GF-D8 (cell line): ENCODE measurements at places on chromosomes 5 and 9.
A peak's percentile ranks its signal among the peaks of the same experiment; 100 is the strongest.

DNA sequence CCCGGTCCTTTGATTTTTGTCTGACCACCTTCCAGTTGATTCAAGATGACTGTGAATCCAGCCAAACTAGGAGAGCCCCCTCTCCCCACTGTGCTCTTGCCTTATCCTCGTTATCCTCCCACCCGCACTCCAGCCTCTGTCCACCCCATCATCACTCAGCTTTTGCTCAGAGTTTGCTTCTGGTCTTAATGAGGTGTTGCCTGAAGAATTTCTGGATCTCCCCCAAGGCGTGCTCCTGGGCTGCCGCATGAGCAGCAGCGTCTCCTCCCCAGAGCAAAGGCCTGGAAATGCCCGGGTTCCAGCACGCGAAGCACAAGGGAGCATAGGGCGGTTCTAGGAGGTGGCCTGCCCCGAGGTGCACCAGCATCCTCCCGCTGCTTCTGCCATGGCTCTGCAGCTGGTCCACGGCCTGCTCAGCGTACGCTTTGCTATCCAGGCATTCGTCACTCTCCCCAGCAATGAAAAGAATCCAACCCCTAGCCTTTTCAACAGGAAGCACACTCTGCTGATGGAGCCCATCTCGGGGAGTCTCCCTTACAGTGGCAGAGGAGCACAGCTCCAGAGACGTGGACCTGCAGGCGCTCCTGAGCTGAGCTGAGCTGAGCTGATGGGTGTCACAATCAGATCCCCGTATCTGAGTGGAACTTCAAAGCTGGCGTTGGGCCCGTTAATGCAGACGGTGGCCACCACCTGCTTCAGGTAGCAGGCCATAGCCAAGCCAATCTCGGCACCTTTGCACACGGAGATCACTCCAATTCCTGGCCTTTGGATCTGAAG lies 50.7 kb downstream of the BAAT start:
- no peak for DNase-seq

GRCh38 chr5:150114102-150114641 lies 27.8 kb upstream of the CSF1R start:
- DNase-seq, result no peak

DNA sequence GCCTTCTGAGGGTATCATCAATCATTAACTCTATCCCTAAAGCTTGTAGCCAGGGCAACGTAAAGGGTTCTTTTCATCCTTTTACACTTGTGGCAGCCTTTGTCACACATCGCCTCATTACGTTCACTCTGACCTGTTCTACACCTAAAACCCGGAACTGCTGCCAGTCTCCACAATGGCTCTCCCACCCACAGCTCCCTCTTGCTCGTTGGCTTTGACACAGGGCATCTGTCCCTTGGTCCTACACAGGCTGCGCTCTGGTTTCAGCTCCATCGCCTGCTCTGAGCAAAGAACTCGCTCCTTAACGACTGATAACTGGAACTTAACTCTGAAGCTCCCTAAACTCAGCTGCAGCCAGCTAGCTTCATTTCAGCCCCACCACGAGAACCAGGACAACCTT lies 112.8 kb upstream of the CTNND2 start:
- no peak for DNase-seq

DNA sequence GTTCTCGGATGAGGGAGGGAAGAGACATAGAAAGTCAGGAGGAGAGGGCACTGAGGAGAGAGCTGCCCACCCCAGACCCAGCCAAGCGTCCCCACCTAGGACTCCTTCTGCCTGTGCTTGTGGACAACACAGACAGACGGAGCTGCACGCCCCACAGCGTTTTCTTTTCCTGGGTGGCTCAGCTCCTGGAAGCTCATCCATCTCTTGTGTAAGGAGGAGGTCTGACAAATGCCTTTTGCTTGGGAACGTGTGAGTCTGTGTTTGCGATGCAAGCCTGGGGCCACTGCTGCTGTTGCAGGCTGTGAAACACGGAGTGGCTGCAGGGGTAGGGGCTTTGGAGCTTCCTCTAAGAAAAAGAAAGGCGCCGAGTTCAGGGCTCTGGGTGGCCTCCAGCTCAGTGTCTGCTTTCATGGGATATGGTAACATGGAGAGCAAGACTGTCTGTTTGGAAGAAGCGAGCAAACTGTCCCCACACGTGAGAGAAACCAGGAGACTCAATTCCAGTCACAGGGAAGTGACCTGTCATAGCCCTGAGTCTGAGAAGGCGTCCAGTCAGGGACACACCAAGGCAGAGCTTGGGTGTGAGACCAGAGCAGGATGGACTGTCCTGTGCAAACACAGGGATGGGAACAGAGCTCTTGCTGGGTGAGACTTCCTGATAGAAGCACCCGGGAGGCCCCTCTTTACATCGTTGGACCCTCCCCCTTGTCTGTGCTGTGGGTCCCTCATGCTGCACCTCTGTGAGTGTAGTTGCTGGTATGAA lies 42.7 kb downstream of the GADD45G start:
- no peak for DNase-seq

- DNase-seq, result no peak
These were observed 189.3 kb downstream of the PAPPA start for GRCh38 chr9:116342941-116343340.

DNA sequence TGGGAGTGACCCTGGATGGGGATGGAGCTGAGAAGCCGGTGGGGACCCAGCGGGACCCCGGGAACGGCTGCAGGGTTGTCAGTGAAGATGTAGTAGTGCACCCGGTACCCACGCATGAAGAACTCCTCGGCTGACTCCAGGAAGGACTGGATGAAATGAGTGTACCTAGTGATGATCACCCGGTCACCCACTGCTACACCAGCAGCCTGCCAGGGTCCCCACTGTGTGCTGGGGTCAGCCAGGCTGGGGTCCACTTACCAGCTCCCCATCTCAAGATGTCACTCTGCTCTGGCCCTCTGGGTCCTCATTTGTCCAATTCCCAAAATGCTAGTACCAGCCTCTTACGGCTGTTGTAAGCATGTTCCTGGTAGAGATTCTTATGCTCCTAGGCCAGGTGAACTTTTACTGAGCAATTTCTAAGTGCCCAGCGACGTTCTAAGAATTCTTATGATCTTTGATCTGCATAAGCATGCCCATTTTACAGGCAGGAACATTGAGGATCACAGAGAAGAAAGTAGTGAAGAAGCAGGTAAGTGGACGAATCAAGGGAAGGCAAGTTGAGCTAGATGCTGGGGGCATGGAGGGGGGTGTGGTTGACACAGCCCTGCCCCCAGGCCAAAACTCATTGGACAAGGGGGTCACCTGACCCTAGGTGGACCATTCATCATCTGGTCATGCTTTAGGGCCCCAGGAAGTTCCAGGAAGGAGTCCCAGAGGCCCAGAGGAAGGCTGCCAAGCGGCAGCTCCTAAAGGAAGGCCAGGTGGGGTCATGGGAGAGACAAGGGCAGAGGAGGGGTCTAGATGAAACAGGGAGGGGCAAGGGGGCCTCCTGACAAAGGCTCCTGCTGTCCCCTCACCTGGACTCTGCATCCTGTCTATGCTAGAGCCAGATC lies 9.4 kb downstream of the GBGT1 start:
- DNase-seq, result no peak

GRCh38 chr5:8908055-8908683 lies 637.7 kb downstream of the SEMA5A start:
- no peak for DNase-seq

- DNase-seq, result peak; percentile 25
These were observed 8.6 kb downstream of the AGPAT2 start for GRCh38 chr9:136678624-136679023.

DNA sequence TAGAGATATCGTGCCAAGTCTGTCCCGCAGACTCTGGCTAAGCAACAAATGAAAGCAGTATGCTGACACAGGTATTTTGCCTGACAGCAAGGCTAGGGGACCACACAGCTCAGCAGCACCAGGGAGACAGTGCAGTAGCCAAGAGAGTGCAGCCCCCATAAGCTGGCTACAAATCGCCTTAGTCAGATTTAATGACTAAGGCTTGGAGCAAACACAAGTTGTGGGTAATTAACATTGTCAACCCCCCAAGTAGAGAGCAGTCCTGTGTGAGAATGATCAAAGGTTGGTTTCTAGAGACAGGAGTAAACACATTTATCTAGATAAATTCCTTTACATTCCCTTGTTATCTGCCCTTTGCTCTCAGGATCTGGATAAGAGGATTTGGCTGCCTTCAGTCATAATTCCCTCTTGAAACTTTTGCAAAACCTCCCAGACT lies 1434.5 kb upstream of the CDH6 start:
- no peak for DNase-seq

DNA sequence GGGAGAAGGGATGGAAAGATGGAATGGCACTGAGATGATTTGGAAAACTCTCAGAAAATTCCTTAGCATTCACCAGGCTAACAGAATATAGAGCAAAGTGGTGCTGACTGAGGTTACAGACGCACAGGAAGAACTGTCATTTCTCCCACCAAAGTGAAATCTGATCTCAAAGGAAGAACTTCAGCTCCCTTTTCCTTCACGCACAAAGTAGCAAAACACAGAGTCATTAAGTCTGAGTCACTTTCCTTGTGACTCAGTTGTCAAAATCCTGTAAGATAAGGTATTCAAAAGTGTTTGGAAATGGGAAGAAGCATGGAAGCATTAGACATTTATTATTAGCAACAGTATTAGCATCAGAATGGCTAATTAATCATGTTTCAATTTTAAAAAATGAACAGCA lies 11.7 kb downstream of the MPDZ start:
- DNase-seq, result no peak

DNA sequence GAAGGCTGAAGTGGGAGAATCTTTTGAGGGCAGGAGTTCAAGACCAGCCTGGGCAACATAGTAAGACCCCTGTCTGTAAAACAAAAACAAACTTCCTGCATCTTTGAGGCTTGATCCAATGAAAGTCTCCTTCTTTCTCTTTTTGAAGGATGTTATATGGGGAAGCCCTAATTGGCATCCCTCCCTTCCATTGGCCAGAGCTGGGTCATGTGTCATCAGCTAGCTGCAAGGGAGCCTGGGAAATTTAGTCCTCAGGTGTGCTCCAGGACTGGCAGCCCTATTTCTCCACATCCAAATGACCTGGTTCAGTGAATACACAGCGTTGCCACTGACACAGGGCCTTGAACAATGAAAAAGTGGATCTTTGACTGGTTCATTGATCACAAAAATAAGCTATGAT lies 9.0 kb upstream of the IER5L start:
- no peak for DNase-seq

DNA sequence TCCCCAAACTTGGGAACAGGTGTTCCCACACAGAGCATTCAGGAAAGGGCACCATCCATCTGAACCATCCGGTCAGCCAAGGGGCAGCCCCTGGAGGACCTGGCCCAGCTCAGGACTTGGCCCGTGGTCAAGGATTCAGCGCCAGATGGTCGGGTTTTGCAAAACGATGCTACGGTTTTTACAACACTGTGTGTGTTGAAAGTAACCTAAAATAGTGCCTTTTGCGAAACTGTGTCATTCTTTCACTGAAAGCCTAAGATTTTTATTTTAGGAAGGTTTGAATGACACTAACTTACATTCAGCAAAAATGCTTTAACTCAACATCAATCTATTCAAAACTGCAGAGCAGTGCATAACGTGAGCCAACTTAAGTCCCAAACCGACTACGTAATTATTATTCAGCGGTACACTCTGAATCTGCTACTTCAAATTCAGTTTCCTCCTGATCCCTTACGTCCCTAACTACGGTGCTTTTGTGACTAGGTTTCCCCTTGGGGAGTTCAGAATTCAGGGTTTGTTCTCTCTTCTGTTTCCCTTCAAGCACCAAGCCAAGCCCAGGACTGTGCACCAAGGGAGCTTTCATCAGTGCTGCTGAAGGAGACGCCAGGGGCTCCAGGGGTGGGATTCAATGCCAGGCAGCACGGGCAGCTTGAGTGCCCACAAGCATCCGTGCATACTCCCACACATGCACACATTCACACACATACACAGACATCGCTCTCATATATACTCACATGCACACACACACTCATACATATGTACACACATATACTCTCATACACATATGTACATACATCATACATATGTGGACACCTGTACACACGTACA lies 25.8 kb downstream of the LPCAT1 start:
- peak; percentile 53 for DNase-seq

DNA sequence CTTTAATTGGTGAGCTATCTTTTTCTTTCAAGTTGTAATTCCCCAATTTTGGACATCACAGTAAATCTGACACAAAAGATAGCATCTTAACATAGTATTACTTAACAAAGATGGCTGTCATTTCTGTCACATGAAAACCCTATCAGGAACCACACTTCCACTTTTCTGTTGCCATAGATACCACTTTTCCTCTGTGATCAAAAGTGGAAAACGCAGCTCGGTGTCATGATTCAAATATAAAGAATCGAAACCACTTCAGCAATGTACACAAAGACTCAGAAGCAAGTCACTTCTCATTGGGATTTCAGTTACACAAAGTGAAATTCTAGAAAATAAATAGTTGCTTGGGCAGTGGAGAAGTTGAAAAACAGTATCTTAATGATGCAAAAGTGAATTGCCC lies 524.9 kb upstream of the ITGA1 start:
- DNase-seq, result no peak

- DNase-seq, result no peak
These were observed 70.1 kb upstream of the CCDC180 start for GRCh38 chr9:97237311-97237786.

- DNase-seq, result peak; percentile 88
These were observed 9.7 kb upstream of the PHF2 start for GRCh38 chr9:93566408-93567270.

- no peak for DNase-seq
These were observed 5.2 kb downstream of the OLFML2A start for GRCh38 chr9:124781967-124782660.

DNA sequence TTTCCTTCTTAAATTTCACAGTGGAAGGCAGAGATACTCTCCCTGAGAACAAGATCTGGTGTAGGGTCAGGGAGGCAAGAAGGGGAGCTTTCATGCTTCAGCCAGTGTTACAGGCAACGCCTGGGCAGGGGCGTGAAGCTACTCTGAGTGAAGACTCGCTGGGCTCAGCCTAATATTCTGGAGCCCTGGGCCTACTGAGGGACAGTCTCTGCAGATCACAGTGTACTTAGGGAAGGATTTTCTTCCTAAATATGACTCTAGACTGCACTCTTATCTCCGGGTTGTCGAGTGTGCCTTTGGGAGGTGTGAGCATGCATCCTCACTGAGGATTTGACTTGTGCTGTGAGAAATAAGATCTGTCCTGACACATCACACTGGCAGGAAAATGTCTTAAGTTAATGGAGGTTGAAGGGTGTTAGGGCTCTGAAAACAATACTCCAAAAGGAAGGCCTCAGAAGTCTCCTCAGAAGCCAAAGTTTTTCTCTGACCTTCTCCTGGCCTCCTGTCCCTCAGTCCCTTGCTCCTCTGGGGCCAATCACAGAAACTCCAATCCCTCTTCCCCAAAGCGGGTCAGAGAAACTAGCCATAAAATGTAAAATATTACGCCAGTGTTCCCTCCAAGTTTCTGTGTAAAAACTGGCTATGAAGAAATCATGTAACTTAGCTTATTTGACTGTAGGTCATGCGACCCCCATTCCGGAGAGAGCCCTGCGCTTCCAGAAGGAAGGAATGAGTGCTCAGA lies 156.8 kb upstream of the TBC1D2 start:
- DNase-seq, result no peak

- DNase-seq, result no peak
These were observed 80.5 kb downstream of the AMBP start for GRCh38 chr9:113997610-113998009.

GRCh38 chr9:99058964-99059921 lies 45.7 kb upstream of the TGFBR1 start:
- DNase-seq, result peak; percentile 82

GRCh38 chr5:73735032-73735734 lies 109.2 kb downstream of the ARHGEF28 start:
- no peak for DNase-seq

- no peak for DNase-seq
These were observed 1.3 kb upstream of the SUSD3 start for GRCh38 chr9:93057042-93057702.

- no peak for DNase-seq
These were observed 90.5 kb upstream of the TNC start for GRCh38 chr9:115208501-115208900.

GRCh38 chr9:30280229-30280900 lies 2104.1 kb upstream of the ACO1 start:
- no peak for DNase-seq
